PC-3 (cell line): ENCODE measurements at places on chromosomes 4 and X. TPM values are rescaled to one million over a fixed set of nuclear protein-coding genes. Genes with fewer than 3 reads are reported as not detected.
A peak's percentile ranks its signal among the peaks of the same experiment; 100 is the strongest.

Gene NWD2
- under 0.01 and 0.06 TPM in 2 replicates for total RNA-seq

Gene NPNT
- total RNA-seq, result 29.7 and 34.5 TPM in 2 replicates

DNA sequence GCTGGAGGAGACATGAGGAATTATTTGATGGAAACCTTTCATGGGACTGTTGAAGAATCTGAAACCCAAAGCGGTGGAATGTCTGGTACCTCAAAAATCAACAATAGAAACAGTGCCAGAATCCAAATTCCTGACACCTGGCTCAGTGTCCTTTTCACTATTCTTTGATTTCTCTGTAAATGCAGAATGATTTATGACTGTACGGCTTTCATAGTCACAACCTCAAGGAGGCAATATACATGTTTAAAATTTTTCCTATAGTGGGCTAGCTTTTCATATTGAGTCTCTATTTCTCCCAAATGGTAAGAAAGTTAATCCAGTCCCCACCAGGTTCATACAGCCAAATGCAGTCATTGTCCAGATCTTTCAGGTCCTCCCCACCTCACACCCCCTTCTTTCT, 19.3 kb downstream of the DAPP1 start:
- H3K27me3 ChIP-seq, result no peaks in the 10 kb centered on the region
- no peak for DNase-seq
- H3K27ac ChIP-seq, result no peak overlapping the region
- H3K36me3 ChIP-seq, result no peaks in the 10 kb centered on the region
- H3K4me1 ChIP-seq, result no peaks in the 10 kb centered on the region
- H3K4me3 ChIP-seq, result no peak overlapping the region

DNA sequence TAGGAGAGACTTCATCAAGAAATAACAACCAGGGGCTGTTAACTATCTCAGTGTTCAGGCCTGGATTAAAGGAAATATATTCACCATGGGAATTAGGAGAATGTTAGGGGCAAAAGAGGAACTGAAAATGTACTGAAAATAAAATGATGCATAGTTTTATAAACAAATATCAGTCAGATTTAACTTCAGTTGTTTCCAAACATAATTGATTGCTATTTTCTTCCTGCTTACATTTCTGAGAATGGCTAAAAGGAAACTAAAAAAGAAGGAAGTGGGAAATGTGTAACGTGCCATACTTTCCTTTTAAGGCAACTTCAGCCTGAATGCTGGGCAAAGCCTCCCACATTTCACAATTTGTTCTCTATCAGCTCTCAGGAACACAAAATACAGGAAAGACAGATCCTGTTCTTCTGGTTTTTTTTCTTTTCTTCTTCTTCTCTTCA, 178.1 kb downstream of the MAML3 start:
- 0 out of 2 replicates have a peak, but pooled peaks cover 6% of the 10 kb centered on the region for H3K4me1 ChIP-seq
- H3K27ac ChIP-seq, result no peak overlapping the region
- H3K36me3 ChIP-seq, result no peaks in the 10 kb centered on the region
- H3K4me3 ChIP-seq, result no peak overlapping the region
- DNase-seq, result peak; percentile 47

Gene TEX11
- total RNA-seq, result not detected in 2 replicates

Gene NUP62CL
- total RNA-seq, result 4.8 and 9.9 TPM in 2 replicates

DNA sequence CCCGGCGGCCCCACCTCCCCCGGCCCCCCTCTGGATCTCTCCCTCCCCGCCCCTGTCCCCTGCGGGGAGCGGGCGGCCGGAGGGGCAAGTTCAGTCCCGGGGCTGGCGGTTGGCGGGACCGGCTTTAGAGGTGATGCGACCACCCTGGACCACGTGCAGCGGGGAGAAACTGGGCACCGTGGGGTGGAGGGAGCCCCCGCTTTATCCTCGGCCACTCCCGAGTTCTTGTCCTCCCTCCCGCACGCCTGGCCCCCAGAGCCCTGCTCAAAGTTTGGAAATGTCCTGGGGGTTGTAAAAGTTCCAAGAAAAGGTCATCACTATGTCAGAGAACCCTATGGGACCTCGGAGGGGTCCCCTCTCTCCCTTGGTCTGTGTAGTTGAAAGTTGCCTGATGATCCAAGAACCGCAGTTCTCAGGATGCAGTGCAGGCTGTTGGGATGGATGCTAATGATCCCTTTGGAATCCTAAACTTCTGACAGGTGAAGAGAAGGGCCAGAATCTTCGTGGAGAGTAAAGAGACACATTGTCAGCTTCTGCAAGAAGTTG, 411 bp upstream of the VEGFC start:
- peaks cover 9% of the 10 kb centered on the region; the same call in 1 of the 2 replicates for H3K36me3 ChIP-seq
- H3K27ac ChIP-seq, result peak overlapping the region; percentile 100
- H3K27me3 ChIP-seq, result no peaks in the 10 kb centered on the region
- no peak for DNase-seq
- peak overlapping the region; percentile 68 for H3K4me3 ChIP-seq
- H3K4me1 ChIP-seq, result peaks cover 31% of the 10 kb centered on the region

Gene HERC6
- 4.8 and 7.2 TPM in 2 replicates for total RNA-seq

DNA sequence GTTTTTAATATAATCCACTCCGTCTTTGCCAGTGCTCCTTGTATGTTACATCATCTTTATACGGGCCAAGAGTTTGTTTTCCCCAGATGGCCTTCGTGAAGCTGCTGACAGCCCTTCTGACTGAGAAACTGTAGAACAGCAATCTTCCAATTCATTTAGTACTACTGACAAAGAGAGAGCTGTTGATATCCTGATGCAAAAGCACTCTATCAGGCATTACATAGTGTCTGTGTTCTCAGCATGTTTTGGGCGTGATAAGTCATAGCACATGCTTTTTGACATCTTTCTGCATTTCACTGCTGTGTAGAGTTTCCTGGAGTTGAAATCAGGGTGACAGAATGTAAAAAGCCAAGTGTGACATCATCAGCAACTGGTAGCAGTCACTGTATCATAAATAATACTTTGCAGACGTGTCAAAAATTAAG, 746.3 kb upstream of the FAM241A start:
- no peaks in the 10 kb centered on the region for H3K36me3 ChIP-seq
- H3K4me1 ChIP-seq, result no peaks in the 10 kb centered on the region
- no peak overlapping the region for H3K4me3 ChIP-seq

- no peaks in the 10 kb centered on the region for H3K27me3 ChIP-seq
- DNase-seq, result no peak
- no peak overlapping the region for H3K4me3 ChIP-seq
- no peaks in the 10 kb centered on the region for H3K36me3 ChIP-seq
- no peaks in the 10 kb centered on the region for H3K4me1 ChIP-seq
Observed at GRCh38 chr4:114343015-114343414, 255.6 kb upstream of the UGT8 start.

Gene MAGEB2
- not detected in 2 replicates for total RNA-seq
